ENCODE measurements at places on chromosomes 4 and X. TPM values are rescaled to one million over a fixed set of nuclear protein-coding genes. Genes with fewer than 3 reads are reported as not detected.

DNA sequence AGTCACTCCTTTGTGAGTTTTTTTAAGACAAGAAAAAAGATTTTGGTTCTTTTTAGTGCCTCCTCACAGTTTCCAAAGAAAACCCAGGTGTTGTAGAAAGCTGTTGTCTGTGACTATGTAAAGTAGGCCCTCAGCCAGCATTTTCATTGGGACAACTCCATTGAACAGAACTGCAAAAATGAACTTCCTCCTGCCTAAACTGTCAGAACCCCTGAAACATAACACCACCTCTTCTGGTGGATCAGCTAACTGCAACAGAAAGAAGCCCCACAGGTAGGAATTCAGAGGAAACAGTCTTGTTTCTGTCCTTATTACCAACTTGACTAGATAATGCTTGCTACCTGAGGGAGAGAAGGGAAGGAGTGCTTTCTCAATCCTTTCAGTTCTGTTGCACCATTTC is 3.4 kb upstream of the ATP11C start:
- no peak for DNase-seq

- no peak for DNase-seq
Observed at GRCh38 chr4:64144994-64145393, 264.3 kb downstream of the TECRL start.

- peak; percentile 85 for DNase-seq
Observed at GRCh38 chr4:143351774-143352451, 15.2 kb downstream of the GAB1 start.

POU4F2 gene
- total RNA-seq = not detected

- no peak for DNase-seq
Observed at GRCh38 chrX:14884714-14885113, 11.5 kb downstream of the MOSPD2 start.

GRCh38 chr4:16897991-16898827 is at the start of gene LDB2:
Gene LDB2 (minus strand): TSS chr4:16898645.
- DNase-seq = peak; percentile 81

DNA sequence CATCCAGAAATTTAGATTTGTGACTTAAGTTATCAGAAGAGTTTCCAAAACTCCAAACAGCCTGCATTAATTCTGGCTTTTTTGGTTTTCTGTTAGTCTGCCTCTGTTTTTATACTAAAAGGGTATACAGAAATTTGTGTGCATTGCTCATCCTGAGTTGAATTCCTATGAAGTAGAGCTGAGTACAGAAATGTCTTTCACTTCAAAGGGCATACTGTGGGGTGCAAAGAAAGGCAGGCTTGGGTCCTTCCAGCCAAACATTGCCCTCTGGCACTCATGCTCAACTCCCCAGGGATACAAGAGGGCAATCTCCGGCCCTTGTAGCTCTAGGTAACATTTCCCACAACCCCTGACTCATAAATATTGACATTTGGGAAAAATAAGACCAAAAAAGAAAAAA is 27.6 kb upstream of the TMEM184C start:
- DNase-seq = no peak

FUNDC1 gene
- 9.9 TPM for total RNA-seq

GYG2 gene
- total RNA-seq = 0.68 TPM

- DNase-seq = no peak
Observed at GRCh38 chrX:155313766-155314165, 20.6 kb downstream of the CLIC2 start.

CXCL3 gene
- 0.85 TPM for total RNA-seq

GRCh38 chr4:130747842-130748241 is 1651.9 kb downstream of the C4orf33 start:
- DNase-seq = no peak

ADAM29 gene
- not detected for total RNA-seq

- no peak for DNase-seq
Observed at GRCh38 chrX:118182025-118182424, 65.4 kb upstream of the KLHL13 start.

GRCh38 chrX:130869239-130869638 is 33.8 kb downstream of the ENOX2 start:
- no peak for DNase-seq

GNPDA2 gene
- 18.3 TPM for total RNA-seq

- peak; percentile 76 for DNase-seq
Observed at GRCh38 chrX:10755439-10756334, 135.3 kb upstream of the MID1 start.

DNA sequence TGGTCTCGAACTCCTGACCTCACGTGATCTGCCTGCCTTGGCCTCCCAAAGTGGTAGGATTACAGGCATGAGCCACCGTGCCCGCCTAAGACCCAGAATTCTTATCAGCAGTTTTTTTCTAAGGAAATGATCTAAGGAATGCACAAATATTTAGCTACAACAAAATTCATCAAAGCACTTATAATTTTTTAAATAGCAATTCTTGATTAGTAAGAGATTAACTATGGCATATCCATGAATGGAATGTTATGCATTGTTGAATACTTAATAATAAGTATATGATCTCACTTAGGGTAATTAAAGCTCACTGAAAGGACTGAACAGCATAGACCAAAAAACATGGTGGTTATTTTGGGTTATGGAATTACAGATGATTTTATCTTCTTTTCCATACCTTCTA is 18.4 kb downstream of the CENPU start:
- DNase-seq = no peak

GRCh38 chrX:100410901-100411801 is 1.1 kb upstream of the PCDH19 start:
- DNase-seq = peak; percentile 20

DNA sequence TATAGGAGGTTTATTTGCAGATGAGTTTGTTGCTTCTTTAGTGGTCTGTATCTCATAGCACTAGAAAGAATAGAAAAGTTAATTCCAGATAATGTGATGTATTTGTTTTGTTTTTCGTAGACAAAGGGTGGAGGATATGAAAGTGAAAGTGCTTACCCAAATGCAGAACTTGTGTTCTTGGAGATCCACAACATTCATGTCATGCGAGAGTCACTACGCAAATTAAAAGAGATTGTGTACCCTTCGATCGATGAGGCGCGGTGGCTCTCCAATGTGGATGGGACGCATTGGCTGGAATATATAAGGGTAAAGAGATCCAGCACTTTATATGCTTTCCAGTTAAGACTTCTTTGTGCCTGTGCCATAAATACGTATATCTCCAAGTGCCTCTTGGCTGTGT is 43.3 kb downstream of the MTMR1 start:
- no peak for DNase-seq

HELT gene
- total RNA-seq = not detected

GRCh38 chrX:98141466-98141865 is 1257.8 kb downstream of the RPA4 start:
- no peak for DNase-seq

DNA sequence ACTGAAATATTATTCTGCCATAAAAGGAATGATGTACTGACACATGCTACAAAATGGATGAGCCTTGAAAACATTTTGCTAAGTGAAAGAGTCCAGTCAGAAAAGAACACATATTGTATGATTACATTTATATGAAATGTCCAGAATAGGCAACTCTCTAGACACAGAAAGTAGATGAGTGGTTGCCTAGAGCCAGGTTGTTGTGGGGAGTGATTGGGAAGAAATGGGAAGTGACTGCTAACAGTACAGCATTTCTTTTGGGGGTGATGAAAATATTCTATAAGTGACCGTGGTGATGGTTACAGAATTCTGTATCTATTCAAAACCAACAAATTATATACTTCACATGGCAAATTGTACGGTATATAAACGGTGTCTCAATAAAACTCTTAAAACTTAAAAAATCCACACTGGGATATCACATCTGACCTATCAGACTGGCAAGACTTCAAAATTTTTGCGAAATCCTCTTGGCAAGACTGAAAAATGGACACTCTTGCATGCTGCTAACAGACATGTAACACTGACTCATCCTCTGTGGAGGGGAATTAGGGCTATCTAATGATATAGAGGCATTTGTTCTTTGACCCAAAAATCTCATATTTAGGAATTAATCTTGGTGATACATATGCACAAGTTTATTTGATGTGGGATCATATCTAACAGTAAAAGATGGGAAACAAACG is 71.8 kb downstream of the FAM13A start:
- DNase-seq = no peak

DNA sequence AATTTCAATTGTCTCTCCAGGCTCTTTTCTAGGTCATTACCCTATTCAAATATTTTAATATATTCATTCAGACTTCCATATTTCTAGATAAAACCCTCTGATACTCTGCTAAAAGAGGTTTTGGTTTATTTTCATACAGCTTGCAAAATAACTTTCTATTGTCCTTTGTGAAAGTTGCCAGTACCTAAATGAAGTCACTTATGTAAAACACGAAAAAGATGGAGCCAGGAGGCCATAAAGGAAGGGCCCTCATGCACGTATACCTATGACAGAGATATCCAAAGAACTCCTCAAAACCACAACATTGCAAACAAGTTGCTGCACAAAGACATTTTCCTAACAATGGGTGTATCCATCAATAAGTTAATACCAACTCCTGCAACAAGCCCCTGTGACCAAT is 25.7 kb upstream of the ELOVL6 start:
- DNase-seq = no peak

PPARGC1A gene
- 1.5 TPM for total RNA-seq

CENPVL2 gene
- total RNA-seq = not detected

DNA sequence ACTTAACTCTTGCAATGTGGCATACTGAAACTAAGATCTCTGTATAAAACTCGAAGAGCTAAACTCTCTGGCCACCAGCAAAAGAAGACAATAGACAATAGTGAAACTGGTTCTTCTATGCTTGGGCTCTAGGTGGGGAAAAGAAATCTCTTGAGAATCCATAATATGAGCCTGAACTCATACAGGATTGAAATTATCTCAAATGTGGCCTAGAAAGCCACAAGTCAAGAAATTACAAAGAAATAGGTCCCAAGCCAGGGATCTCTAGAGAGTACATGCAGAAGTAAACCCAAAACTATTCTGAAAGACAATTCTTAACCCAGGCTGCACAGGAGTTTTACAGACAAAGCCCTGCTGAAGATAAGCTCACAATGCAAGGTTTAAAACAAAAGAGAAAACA is 127.4 kb downstream of the ANAPC10 start:
- DNase-seq = no peak

TCEAL1 gene
- 20.6 TPM for total RNA-seq

DNA sequence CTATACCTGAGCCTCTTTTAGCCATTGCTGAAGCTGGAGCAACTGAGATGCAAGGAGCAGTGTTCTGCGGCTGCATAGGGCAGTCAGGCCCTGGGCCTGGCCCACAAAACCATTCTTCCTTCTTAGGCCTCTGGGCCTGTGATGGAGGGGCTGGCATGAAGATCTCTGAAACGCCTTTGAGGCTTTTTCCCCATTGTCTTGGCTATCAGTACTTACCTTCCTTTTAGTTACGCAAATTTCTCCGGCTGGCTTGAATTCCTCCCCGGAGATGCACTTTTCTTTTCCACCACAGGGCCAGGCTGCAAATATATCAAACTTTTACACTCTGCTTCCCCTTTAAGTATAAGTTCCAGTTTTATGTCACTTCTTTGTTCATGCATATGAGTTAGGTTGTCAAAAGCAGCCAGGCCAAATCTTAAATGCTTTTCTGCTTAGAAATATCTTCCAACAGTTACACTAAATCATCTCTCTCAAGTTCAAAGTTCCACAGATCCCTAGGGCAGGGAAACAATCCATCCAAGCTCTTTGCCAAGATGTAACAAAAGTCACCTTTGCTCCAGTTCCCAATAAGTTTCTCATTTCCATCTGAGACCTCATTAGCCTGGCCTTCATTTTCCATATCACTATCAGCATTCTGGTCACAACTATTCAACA is 194.4 kb upstream of the PCDH7 start:
- DNase-seq = no peak

DNA sequence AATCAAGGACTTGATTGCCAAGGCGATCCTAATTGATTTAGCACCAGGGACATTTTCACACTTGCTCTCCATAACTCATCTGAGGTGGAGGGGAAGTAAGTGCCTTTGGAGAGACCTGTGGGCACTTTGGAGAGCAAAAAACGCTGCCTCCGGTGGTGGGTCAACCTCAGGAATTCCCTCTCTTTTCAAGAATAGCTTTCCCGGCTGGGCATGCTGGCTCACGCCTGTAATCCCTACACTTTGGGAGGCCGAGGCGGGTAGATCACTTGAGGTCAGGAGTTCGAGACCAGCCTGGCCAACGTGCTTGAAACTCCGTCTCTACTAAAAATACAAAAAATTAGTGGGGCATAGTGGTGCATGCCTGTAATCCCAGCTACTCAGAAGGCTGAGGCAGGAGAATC is 49.2 kb downstream of the PRPS1 start:
- no peak for DNase-seq

- no peak for DNase-seq
Observed at GRCh38 chr4:110354460-110354859, 121.5 kb upstream of the ENPEP start.

ZNF595 gene
- total RNA-seq = 19.9 TPM

DNA sequence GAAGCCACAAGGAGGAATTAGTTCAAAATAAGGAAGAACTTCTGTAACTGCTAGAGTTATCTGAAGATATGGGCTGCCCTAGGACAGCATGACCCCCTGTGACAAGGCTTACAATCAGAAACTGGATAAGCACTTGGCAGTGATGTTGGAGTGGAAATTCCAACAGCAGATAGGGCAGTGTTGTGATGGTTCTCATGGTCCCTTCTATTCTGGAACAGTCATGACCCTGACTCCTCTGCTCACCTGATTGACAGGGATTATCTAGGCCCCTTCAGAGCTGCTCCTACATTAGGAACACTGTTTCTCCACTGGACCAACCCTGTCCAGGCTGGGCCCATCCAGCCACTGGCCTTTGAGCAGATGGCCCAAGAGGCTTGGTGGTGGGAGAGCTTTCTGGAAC is 17.9 kb downstream of the NALF2 start:
- DNase-seq = no peak

DNA sequence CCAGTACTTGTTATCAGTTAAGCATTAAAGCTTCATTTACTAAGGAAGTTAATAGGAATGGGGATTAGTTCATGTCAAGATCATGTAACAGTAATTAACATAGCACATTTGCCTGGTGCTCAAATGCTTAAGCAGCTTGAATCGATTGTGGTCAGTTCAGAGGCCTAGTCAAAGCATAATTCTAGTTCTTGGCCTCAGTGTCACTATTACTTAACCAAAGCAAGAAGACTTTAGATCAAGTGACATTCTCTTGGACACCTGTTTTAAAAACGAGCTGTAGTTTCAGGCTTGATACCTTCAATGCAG is 115.2 kb upstream of the BMPR1B start:
- no peak for DNase-seq

SSX3 gene
- not detected for total RNA-seq

- DNase-seq = no peak
Observed at GRCh38 chr4:93334003-93334402, 494.6 kb upstream of the ATOH1 start.
